Ascending aorta (tissue), 2 donors: ENCODE measurements at places on chromosomes 7 and 10. TPM values are rescaled to one million over a fixed set of nuclear protein-coding genes. Genes with fewer than 3 reads are reported as not detected.

GRCh38 chr10:125177641-125178640 is 17.6 kb upstream of the CTBP2 start:
- no peaks in the 10 kb centered on the region for H3K36me3 ChIP-seq
- H3K27me3 ChIP-seq, result no peaks in the 10 kb centered on the region
- DNase-seq, result no peak
- no peak overlapping the region for H3K27ac ChIP-seq
- no peak overlapping the region for H3K4me3 ChIP-seq

GRCh38 chr7:138278601-138279000 is 181.5 kb upstream of the TRIM24 start:
- H3K27ac ChIP-seq, result no peak overlapping the region
- H3K27me3 ChIP-seq, result no peaks in the 10 kb centered on the region
- no peak overlapping the region for H3K4me3 ChIP-seq

GRCh38 chr10:91880310-91880709 is 29.0 kb downstream of the FGFBP3 start:
- peaks cover 3% of the 10 kb centered on the region for H3K4me1 ChIP-seq
- H3K36me3 ChIP-seq, result no peaks in the 10 kb centered on the region
- DNase-seq, result peak; percentile 70
- no peak overlapping the region for H3K4me3 ChIP-seq
- H3K27me3 ChIP-seq, result no peaks in the 10 kb centered on the region

DNA sequence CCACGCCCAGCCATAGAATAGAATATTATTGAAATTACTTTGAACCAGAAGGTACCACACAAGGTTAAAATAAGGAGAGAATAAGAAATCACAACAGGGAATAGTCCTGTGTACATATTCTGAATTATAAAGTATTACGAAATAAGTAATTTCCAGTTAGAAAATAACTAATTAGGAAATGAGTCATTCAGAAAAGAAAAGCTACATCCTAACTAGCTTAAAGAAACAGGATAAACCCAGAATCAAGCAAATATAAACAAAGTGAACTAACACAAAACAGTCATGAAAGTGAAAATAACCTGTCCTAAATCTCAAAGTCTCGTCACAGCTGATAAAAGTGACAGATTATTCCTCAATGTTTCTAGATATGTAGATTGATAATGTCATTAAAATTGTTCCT is 74.8 kb upstream of the NEBL start:
- no peaks in the 10 kb centered on the region for H3K4me1 ChIP-seq
- no peak for DNase-seq
- H3K36me3 ChIP-seq, result no peaks in the 10 kb centered on the region
- no peak overlapping the region for H3K4me3 ChIP-seq

The PALS2 gene
- total RNA-seq, result 5.7 TPM

The PAX4 gene
- total RNA-seq, result not detected

GRCh38 chr7:6168477-6168868 is 104.0 kb downstream of the CYTH3 start:
- no peak overlapping the region for H3K27ac ChIP-seq
- H3K4me3 ChIP-seq, result no peak overlapping the region
- H3K4me1 ChIP-seq, result peaks cover 14% of the 10 kb centered on the region
- H3K27me3 ChIP-seq, result no peaks in the 10 kb centered on the region

- H3K27ac ChIP-seq, result peak overlapping the region; percentile 48
- H3K4me1 ChIP-seq, result peaks cover 4% of the 10 kb centered on the region
- H3K36me3 ChIP-seq, result peaks cover 19% of the 10 kb centered on the region
- H3K27me3 ChIP-seq, result no peaks in the 10 kb centered on the region
- H3K4me3 ChIP-seq, result no peak overlapping the region
Observed at GRCh38 chr7:101093906-101094305, 8.6 kb downstream of the TRIM56 start.

- peaks cover 36% of the 10 kb centered on the region for H3K4me1 ChIP-seq
- DNase-seq, result no peak
- peak overlapping the region; percentile 71 for H3K27ac ChIP-seq
- peak overlapping the region; percentile 49 for H3K4me3 ChIP-seq
- no peaks in the 10 kb centered on the region for H3K36me3 ChIP-seq
Observed at GRCh38 chr7:135710417-135711138, 17.4 kb downstream of the SLC13A4 start.

- H3K4me3 ChIP-seq, result no peak overlapping the region
- no peak for DNase-seq
- H3K27ac ChIP-seq, result no peak overlapping the region
Observed at GRCh38 chr10:71561003-71561574, 158.5 kb downstream of the C10orf105 start.

The PRSS2 gene
- not detected for total RNA-seq

DNA sequence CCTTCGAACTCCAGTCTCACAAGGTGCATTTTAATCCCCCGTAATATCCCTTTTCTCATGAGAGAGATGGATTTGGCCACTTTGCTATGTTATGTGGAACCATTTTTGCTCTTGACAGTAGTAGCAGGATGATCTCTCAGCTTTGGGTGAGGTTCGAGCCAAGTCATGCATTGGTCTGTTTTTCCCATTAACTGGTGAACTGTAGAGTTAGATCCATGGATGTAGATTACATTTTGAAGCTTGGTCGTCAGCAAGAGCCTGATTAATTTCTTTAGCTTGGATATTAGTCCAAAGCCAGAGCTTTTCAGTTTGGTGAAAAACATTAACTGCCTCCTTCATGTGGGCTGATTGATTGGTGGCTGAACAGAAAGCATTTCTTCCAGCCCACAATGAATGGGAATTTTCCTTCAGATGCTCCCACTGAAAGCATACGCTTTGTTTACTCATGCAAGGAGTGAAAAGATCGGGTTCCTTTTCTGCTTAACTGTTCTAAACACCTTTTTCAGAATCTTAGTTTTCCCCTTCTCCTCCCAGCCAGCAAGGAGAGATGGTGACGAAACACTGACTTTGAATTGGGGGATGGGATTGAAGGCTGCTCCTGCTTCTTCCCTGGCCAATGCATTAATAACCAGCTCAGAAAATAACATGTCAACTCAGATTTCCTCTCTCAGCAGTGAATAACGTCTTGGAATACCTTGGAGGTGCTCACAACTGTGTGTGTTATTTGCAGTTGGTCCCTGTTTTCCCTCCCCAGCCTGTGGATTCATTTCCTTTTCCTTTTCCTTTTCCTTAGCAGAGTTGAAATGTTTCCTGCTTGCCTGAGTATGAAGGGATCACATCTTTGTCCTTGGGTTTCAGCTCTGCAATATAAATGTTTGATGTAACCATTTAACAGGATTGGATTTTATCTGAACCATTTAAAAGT is 351.8 kb upstream of the FZD8 start:
- H3K27me3 ChIP-seq, result no peaks in the 10 kb centered on the region
- H3K4me1 ChIP-seq, result no peaks in the 10 kb centered on the region
- no peak overlapping the region for H3K4me3 ChIP-seq
- no peaks in the 10 kb centered on the region for H3K36me3 ChIP-seq
- DNase-seq, result no peak

- no peak overlapping the region for H3K27ac ChIP-seq
- H3K4me1 ChIP-seq, result no peaks in the 10 kb centered on the region
- DNase-seq, result peak; percentile 47
Observed at GRCh38 chr10:77711683-77712049, 74.1 kb upstream of the KCNMA1 start.

GRCh38 chr10:19979628-19980027 is 163.4 kb downstream of the PLXDC2 start:
- H3K4me3 ChIP-seq, result no peak overlapping the region
- H3K4me1 ChIP-seq, result no peaks in the 10 kb centered on the region
- H3K36me3 ChIP-seq, result no peaks in the 10 kb centered on the region
- no peak overlapping the region for H3K27ac ChIP-seq
- H3K27me3 ChIP-seq, result no peaks in the 10 kb centered on the region

The GPR37 gene
- not detected for total RNA-seq
